ENCODE measurements at places on chromosomes 1 and 21.

DNA sequence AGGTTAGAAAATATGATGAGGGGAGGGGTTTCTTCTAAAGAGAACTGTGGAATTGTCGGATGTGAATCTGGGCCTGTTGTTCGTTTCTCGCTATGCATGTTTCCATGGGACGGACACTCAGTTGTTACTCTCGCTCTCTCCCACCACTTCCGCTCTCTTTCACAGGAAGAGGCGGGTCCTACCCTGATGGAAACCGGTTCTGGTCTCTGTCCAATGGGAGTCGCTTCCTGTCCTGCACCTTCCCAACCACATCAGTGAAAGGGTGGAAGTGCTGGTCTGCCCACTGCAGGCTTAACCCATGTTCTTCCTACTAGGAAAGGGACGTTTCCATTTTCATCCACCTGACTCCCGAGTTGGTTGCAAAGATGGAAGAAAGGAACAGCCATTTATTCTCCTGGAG, 119.4 kb downstream of the KCNJ15 start:
- DNase-seq = no peak

DNA sequence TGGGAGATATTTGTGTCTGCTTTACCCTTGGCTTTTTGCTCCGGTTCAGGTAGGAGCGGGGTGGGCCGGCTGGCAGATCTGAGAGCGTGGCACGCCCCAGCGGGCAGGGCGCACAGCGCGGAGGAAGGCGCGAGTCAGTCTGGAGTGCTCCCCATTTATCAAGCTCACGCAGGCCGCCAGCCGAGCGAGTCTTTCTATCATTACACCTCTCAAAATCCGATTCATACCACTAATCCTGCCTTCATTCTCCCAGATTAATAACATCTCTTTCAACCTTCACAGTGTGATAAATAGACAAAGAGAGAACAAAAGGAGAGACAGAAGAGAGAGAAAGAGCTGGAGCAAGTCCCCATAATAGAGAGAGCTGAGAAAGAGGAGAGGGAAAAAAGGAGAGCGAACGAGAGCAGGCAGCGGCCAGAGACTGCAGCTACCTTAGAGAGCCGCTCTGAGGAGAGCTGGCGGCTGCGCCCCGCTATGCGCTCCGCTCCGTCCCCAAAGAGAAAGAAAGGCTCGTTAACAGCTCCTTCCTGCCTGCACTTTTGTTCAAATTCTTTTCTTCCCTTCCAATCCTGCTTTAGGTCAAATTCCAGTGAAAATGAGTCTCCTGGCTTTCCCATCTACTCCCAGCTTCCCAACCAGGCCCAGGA, 48.0 kb downstream of the DMAP1 start:
- DNase-seq = no peak

DNA sequence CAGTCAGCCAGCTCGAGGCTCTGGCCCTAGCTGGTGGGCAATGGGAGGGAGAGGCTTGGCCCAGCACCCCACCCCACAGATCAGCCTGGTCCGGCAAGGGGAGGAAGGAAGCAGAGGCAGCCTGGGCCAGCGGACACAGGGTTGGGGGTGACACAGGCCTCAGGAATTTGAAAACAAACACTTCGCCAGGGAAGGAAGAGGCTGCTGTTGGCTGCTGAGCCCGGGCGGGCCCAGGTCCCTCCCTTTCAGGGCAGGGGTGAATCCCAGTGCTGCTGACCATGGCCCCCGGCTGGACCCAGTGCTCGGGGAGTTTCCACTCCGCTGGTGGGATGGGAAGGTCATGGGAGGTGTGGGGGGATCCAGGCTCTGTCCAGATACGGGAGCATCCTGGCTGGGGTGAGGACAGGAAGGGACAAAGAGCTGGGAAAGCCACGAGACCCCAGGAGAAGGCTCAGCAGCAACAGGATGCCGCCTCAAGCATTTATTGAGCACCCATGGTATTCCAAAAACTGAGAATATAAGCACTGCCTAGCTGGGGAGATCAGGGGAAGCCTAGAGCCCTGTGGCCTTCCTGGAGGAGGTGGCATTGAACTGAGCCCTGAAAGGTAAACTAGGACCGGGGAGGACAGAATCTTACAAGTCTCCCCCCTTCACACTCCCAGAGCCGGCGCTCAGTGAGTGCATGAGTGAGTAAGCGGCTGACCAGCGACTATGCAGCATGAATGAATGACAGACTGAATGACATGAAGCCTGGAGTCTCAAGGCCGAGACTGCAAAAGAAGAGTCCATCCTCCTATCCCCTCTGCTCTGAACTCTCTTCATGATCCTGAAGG, 26.2 kb upstream of the EPHA2 start:
- DNase-seq = no peak

DNA sequence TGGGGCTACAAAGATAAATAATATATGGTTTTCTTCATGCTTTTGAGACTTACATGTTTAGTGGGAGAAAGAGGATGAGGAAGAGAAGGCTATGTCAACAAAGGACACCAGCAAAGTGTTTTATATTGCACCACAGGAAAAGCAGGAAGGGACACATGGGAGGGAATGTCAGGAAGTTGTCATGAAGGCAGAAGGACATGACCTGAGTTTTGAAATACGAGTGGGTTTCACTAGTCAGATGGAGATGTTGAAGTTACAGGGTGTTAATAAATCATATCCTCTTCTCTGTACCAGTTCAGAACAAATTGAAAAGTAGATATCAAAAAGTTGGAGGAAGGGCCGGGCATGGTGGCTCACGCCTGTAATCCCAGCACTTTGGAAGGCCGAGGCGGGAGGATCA, 18.2 kb upstream of the AGO1 start:
- no peak for DNase-seq

- no peak for DNase-seq
Observed at GRCh38 chr1:227317523-227318015, 723 bp downstream of the CDC42BPA start.

DNA sequence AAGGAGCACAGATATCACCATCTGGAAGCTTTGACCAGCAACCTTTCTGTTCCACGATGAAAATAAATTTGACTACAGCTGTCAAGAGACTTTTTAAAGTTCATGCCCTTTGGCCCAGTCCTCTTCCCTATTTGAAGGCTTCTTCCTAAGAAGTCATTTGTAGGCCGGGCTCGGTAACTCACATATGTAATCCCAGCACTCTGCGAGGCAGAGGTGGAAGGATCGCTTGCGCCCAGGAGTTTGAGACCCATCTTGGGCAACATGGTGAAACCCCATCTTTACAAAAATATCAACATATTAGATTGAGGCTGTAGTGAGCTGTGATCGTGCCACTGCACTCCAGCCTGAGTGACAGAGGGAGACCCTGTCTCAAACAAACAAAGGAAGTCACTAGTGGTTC, 58.3 kb upstream of the IFFO2 start:
- no peak for DNase-seq

DNA sequence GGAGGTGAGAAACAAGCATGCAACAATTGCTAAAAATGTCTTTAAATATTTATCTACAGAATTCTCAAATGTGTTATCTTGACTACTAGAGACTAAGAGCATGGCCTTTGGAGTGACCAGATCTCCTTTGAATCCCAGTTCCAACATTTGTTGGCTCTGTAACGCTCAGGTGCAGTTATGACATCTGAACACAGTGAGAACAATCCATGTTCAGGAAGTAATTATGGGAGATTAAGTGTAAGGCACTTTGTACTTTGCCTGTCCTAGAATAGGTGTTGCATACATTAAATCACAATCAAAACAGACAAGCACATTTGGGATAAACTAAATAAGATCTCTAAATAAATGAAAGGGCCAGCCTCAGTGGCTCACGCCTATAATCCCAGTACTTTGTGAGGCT, 454.5 kb downstream of the SMYD3 start:
- DNase-seq = no peak

DNA sequence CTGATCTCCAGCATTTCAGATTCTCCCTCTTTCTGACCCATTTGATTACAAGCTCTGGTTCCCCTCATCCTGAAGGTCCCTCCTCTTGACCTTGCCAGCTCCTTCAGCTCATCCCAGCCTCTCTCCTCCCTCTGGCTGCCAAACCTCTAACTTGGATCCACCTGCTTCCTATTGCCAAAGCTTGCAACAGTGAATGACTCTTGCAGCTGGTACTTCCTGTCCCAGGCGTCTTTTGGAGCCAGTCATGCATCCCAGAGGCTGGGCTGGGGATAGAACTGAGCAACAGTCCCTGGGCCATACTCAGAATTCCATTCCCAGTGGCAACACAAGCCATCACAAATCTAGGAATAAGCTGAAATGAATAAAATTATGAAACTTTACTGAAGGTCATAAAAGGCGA, 27.7 kb upstream of the SPOCD1 start:
- no peak for DNase-seq

- no peak for DNase-seq
Observed at GRCh38 chr21:14620152-14620551, 74.0 kb upstream of the SAMSN1 start.

- DNase-seq = no peak
Observed at GRCh38 chr1:54813485-54814125, 12.5 kb upstream of the TTC22 start.

GRCh38 chr1:231337043-231337471, 595 bp downstream of the EXOC8 start:
- DNase-seq = no peak

DNA sequence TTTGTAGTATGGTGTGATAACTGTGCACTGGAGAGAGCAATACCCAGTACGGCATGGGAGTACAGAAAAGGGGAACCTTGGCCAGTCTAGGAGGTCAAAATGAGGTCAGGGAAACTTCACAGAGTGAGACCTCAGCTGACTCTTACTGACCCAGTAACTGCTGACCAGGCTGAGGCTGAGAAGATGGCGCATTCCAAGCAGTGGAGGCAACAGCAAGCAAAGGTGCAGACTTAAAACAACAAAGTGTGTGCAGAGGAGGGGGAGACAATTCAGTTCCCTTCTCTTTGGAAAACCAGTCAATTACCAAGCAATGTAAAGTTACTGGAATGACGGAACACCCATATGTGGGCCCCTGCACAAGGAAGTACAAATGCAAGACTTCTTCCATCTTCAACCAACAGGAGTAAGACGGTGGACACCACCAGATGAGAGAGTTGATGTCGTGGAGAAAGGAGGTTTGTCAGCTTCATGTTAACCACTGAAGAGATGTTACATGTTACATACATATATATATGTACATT, 54.6 kb upstream of the PRDX6 start:
- DNase-seq = no peak

DNA sequence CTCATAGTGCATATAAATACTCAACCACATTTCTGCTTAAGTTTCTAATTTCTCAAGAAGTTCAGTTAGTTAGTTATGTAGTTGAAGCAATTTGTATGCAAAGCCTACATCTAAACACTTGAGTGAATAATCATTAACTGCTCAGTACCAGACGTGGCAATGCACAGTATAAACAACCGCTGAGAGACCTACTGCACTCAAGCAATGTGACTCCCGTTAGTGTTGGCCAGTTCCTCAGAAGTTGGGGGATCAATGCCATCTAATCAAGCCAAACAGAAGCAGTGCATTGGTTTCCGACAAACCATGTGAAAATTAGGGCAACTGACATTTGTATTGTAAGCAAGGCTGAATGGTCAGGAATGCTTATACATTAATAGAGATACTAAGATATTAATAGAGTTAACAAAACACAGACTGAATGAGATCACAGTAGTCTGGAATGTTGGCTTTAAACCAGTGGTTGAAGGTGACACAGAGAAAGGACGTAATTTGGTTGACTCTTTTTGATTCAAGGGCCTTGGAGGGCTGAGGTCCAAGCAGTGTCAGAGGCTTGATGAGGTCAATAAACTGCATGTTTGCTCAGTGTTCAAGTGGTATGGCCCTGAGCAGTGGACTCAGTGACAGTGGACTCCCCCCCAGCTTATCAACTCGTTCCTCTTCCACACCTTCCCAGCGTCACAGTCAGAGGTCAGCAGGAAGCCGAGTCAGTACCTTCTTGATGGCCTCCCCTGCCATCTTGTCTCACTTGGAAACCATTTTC, 255.5 kb downstream of the CTH start:
- DNase-seq = no peak
